ENCODE measurements at places on chromosomes 16 and 17.

DNA sequence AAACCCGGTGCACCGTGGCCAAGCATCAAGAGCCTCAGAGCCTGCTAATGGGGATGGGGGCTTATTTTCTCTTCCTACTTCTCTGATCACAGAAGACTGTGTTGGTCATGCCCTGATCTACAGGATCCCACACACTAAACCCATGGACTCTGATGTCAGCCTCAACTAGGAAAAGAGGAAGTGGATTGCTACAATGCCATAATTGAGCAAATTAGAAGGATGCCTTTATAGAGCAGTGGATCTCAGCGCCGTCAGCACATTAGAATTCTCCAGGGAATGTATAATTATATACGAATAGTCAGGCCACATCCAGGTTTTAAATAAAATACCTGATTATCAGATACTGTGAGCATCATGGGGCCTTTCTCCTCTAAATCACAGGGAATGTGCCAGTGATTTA is 64.8 kb downstream of the VAT1L start:
- DNase-seq = no peak

DNA sequence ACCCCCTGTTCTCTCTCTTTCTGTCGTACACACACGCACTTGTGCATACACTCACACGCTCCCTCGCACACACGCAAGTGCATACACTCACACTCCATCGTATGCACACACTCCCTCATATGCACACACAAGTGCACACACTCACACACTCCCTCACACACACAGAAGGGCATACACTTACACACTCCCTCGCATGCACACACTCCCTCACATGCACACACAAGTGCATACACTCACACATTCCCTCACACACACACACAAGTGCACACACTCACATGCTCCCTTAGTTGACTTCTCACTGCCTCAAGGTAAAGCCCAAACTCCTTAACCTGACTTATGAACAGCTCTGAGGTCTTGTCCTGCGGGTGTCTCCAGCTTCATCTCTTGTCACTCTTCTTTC is 78.7 kb downstream of the NOG start:
- no peak for DNase-seq

GRCh38 chr17:59844884-59845594 is 47.7 kb downstream of the TUBD1 start:
- no peak for DNase-seq

- no peak for DNase-seq
Observed at GRCh38 chr17:33113276-33113990, 121.8 kb downstream of the SPACA3 start.

DNA sequence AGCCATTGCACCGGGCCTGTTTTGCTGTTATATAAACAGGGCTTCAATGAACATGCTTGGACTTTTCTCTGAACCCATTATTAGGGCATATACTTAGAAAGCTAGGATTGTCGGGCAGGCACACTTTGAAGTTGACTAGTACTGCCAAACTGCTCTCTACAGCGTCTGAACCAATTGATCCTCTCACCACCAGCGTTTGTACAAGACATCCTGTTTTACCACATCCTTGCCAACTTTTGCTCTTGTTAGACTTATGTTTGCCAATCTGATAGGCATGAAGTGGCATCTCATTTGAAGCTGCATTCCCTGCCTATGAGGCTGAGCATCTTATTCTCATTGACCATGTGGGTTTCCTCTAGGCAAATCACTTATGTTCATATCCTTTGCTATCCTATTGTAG is 7.4 kb upstream of the PPP1R9B start:
- no peak for DNase-seq

DNA sequence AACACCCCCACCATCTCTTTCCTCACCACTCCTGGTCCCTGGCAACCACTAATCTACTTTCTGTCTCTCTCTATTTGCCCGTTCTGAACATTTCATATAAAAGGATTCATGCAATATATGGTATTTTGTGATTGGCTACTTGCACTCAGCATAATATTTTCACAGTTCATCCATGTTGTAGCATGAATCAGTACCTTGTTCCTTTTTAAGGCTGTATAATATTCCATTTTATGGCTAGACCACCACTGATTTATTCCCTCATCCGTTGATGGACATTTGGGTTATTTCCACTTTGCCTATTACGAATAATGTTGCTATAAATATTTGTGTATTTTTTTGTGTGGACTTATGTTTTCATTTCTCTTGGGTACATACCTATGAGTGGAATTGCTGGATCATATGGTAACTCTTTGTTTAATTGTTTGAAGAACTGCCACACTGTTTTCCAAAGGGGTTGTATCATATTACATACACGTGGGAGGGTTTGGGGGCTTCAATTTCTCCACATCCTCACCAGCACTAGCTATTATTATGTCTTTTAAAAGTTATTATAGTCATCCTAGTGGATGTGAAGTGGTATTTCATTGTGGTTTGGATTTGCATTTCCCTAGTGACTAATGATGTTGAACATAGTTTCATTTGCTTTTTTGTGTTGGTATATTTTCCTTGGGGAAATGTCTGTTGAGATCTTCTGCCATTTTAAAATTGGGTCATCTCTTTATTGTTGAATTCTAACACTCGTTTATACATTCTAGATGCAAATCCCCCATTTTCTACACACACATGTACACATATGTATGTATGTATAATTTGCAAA is 26.3 kb downstream of the SEC14L5 start:
- DNase-seq = no peak

GRCh38 chr17:71801301-71801700 is 319.5 kb upstream of the SOX9 start:
- DNase-seq = no peak

DNA sequence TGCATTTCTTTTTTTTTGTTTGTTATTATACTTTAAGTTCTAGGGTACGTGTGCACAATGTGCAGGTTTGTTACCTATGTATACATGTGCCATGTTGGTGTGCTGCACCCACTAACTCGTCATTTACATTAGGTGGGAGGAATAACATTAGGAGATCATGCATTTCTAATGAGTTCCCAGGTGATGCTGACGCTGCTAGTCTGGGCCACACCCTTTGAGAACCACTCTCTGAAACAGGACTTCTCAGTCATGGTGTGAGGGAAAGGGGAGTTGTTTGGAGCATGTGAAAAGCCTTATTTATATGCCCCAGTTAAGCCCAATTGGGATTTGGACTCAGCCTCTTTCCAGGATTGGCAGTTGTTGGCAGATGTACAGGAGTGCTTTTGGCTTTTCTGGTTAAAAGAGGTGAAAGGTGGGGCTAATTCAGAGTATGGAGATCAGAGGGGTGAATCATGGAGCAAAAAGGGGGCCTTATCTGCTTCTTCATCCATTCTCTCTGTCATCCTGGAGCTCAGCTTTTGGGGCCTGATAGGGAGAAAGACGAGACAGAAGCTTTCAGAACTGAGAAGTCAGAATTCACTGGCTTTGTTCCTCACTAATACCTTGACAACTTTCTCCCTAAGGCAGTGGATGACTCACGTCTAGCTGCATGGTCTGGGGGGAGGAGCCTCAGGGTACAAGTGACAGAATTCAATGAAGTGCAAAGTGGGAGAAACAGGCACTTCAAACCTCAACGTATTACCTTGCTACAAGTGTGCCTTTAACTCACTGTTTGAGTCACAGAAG is 180.0 kb upstream of the CACNG3 start:
- DNase-seq = no peak

GRCh38 chr17:32877164-32877764 is 340 bp upstream of the MYO1D start:
- DNase-seq = peak; percentile 83

- no peak for DNase-seq
Observed at GRCh38 chr16:77594799-77595596, 127.3 kb upstream of the NUDT7 start.

GRCh38 chr17:69900829-69901228 is 174.2 kb upstream of the KCNJ16 start:
- no peak for DNase-seq

- no peak for DNase-seq
Observed at GRCh38 chr17:38980490-38981217, 13.5 kb upstream of the FBXO47 start.

DNA sequence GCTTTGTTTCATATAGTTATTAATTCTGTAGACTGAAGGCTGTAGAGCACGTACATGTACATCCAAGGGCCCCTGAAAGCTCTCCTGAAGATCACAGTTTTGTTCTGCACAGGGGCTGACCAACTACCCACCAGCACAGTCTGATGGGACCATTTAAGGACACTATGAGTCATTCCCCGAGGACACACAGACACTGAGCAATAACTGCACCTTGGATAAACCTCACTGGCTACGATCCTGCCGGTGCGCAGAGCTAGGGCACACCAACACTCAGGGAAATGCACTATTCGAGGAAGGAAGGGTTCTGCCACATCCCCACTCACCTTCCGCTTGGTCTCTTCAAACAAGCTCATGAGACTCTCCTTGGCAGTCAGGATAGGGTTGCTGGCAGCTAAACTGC is 20.3 kb downstream of the SMG6 start:
- DNase-seq = no peak

DNA sequence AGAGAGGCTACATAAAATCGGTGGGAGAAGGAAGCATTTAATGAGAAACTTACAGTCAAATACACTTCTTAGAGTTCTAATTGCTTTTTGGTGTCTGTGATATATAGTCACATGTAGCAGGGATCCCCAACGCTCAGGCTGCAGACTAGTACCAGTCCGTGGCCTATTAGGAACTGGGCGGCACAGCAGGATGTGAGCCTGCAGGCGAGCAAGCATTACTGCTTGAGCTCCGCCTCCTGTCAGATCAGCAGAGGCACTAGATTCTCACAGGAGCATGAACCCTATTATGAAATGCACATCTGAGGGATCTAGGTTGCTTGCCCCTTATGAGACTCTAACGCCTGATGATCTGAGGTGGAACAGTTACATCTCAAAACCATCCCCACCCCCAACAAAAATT is 158.5 kb downstream of the TANC2 start:
- no peak for DNase-seq

GRCh38 chr17:74009056-74009625 is 194.3 kb upstream of the RPL38 start:
- no peak for DNase-seq

- DNase-seq = no peak
Observed at GRCh38 chr17:65254166-65254565, 117.0 kb downstream of the RGS9 start.

- no peak for DNase-seq
Observed at GRCh38 chr17:36812762-36813161, 124.5 kb upstream of the LHX1 start.

GRCh38 chr16:71915350-71915749 is 20.0 kb downstream of the IST1 start:
- DNase-seq = no peak

GRCh38 chr16:1451702-1452392 is 7.5 kb upstream of the CCDC154 start:
- no peak for DNase-seq

DNA sequence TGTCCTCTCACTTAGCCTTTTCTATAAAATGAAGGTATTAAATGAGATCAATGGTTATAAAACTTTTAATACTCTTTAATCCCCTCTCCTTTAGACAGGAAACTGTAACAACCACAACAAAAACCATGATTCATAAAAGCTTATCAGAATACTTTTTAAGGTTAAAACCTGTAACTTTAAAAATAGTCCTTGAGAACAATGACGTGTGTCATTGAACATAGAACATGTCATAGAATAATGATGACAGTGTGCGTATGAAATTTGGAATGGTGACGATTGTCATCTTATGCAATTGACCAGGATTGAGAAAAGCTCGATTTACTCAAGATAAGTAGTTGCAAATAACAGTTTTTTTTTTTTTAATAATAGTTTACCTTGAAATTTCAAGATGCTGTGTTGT is 94.1 kb downstream of the PLCG2 start:
- no peak for DNase-seq

GRCh38 chr16:2968368-2968737 is 795 bp upstream of the PAQR4 start:
- DNase-seq = no peak

DNA sequence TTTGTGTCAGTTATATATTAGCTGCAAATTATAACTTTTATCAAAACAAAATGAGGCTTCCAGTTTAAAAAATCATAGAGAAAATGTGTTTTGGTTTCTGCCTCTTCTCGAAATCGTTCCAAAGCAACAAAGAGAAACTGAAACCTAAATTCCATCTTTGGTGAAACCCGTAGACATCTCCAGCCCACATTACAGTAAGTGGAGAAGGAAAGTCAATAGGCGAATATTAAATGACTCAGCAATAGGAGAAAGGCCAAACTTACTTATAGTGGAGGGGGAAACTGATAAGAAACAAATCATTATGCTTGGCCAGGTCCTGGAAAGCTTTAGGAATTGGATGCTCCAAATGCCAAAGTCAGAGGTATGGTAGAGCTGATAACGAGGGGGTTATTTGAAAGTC is 103.0 kb upstream of the SHISA6 start:
- no peak for DNase-seq

- DNase-seq = no peak
Observed at GRCh38 chr17:43085474-43085873, 39.7 kb downstream of the BRCA1 start.

GRCh38 chr17:867896-868489 is 85.8 kb downstream of the MRM3 start:
- DNase-seq = no peak

GRCh38 chr17:39222866-39223834 is 2.6 kb downstream of the STAC2 start:
- DNase-seq = no peak

DNA sequence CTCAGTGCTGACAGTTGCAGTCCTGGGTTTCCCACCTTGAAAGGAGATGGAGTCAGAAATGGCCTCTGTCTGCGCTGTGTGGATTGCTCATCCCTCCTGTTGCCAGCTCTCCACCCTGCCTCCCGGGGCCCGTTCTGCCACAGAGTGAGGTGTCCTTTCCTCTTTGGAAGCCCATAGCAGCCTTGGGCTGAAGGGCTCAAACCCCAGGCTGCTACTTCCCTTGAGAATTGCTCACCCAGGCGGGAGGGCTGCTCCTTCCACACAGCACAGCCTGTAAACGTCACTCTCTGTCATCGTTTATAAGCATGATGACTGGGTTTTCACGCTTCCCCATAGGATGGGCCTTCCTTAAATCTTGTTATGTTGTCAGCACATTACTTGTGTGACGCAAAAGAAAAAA is 62.7 kb downstream of the FOXK2 start:
- no peak for DNase-seq

- DNase-seq = no peak
Observed at GRCh38 chr17:76241691-76242255, 1.5 kb upstream of the RNF157 start.

DNA sequence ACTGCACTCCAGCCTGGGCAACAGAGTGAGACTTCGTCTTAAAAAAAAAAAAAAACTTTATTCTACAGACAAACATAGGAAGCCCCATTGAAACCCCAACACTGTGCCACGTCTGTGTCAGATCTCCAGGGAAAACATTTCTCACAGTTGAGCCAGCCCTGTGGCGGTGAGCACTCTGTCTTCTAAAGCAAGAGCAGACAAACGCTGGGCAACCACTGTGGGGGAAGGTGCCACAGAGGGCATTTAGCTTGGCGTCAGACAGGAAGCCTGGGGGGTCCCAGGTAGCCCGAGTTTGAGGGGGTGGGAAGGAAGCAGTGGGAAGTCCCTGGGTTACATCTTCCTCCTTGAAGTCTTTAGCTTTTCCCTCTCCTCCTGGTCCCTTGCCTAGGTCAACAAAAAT is 16.0 kb downstream of the C17orf100 start:
- no peak for DNase-seq
